Type B pancreatic cell (in vitro differentiated cells): ENCODE measurements at places on chromosomes 7 and 10. TPM values are rescaled to one million over a fixed set of nuclear protein-coding genes. Genes with fewer than 3 reads are reported as not detected.

DNA sequence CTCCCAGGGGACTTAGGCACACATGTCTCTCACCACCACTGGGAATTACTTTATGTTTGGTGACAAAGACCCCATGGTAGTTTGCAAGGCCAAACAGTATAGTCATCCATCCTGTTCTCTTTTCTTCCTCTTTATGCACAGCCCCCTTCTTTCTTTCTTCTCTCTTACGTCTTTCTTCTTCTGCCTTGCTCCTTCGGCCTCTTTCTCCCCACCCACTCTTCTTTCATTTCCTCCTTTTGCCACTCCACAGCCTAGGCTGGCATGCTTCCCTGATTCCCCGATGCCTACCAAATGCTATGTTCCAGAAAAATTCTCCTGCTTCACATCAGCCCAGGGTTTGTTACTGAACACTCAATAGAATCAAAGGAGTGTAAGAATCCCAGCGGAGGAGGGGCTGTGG is 62.4 kb upstream of the MKLN1 start:
- no peak for DNase-seq

The CCT6A gene
- total RNA-seq = 128 and 151 TPM in 2 replicates

- DNase-seq = no peak
These were observed 110.5 kb downstream of the HECTD2 start for GRCh38 chr10:91520661-91521060.

- no peak for DNase-seq
These were observed 74.8 kb upstream of the ASAH2 start for GRCh38 chr10:50326172-50326555.

DNA sequence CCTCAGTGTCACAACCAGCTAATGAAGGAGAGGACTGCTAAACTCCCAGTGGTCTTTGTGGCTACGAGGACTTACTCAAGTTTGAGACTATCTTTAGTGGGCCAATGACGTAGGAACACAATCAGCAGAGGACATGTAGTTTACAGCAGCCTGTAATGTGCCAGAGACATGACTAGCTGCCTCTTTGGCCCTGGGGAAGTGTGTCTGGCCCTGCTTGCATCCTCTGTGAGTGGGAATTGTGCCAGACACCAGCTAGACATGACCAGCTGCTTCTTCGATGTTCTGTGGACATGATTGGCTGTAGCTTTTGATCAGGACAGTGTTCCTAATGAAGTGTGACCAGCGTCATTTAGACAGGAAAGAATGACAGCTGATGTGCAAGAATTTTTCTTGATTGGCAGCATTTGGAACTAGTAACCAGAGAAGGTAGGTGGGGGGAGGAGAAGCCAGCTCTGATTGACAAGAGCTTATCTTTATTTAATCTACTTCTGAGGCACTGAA is 141.7 kb downstream of the AUTS2 start:
- DNase-seq = no peak

The SPDYE2 gene
- total RNA-seq = not detected in 2 replicates

The BTBD16 gene
- total RNA-seq = 0.29 and 0.46 TPM in 2 replicates

The CALHM1 gene
- total RNA-seq = 0.17 TPM in 1 of 2 replicates, not detected in the other

DNA sequence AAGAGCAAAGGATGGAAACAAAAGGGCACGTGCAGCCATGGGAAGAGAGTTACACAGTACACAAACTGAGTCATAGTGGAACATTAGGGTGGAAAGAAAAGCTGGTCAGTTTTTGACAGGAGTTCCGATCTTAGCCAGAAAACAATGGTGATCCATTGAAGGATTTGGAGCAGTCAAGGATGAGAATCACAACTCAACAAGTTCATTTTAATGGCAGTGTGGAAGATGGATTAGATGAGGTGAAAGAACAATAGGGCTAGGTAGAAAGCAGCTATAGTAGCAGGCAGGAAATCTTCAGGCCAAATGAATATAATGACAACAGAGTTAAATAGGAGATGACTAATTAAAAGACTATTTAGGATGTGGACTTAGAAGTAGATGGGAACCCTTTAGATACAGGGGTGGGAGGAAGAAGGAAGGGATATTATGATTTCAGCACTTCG is 136.3 kb downstream of the DOCK4 start:
- DNase-seq = no peak
